ENCODE measurements at places on chromosomes 2 and 18.

DNA sequence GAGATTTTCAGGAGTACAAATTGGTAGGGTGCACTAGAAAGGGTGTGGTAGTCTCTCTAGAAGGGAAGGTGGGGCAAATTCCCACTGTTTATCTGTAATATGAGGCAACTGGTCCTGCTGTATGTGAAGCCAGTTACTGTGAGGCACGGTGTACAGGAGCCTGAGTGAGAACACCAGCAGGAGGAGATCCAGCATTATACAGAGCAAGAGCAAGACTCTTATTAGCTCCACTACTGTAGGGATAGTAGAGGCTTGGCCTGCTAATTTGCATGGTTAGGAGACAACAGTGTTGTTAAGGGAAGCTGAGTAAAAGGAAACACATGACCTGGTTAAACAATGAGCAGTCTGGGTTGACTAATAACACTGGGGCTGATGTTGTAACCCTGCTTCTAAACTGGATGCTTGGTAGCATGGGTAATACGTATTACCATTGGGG is 76.3 kb upstream of the WDSUB1 start:
- DNase-seq, result no peak

- DNase-seq, result no peak
Observed at GRCh38 chr2:36423172-36423571, 67.6 kb downstream of the CRIM1 start.

GRCh38 chr2:225038231-225038523 is 4.1 kb downstream of the DOCK10 start:
- DNase-seq, result no peak

DNA sequence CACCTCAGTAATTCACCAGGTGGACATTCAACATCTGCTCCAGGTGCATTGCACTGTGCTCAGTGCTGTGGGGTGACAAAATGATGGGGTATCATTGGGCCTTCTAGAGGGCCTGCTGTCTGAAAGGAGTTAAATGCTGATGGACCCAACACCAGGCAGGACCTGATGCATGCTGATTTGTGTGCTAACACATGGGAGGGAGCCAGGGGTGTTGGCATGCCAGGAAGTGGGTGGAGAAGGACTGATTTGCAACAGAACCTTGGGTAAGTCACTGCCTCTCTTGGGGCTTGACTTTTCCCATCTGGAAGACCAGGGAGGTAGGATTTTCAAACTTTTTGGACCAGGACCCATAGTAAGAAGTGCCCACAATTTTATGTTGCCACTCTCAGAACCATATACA is 57.9 kb upstream of the CXCR4 start:
- DNase-seq, result no peak

- DNase-seq, result no peak
Observed at GRCh38 chr18:9926977-9927376, 13.2 kb downstream of the VAPA start.

- no peak for DNase-seq
Observed at GRCh38 chr2:43073401-43073825, 153.0 kb downstream of the ZFP36L2 start.

DNA sequence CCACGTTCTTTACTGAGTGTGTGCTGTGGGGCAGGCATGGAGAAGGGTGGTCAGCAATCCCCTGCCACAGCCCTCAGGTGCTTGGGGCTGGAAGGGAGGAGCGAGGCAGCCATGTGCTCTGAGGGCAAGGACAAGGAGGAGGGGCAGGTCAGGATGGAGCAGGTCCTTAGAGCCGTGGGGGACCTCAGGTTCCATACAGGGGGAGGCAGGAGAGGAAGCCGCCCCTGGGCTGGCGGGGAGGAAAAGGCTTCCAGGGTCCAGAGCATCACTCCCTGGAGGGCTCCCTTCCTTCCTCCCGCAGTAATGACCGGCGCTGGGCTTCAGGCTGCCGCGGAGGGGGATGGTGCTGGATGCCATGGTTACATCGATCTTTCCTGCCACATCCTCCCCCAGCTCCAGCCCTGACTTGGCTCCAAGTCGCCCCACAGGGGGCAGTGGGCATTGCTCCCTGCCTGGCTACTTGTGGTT is 6.6 kb downstream of the GAREM2 start:
- no peak for DNase-seq

GRCh38 chr2:72130659-72131360 is 16.9 kb downstream of the CYP26B1 start:
- no peak for DNase-seq

DNA sequence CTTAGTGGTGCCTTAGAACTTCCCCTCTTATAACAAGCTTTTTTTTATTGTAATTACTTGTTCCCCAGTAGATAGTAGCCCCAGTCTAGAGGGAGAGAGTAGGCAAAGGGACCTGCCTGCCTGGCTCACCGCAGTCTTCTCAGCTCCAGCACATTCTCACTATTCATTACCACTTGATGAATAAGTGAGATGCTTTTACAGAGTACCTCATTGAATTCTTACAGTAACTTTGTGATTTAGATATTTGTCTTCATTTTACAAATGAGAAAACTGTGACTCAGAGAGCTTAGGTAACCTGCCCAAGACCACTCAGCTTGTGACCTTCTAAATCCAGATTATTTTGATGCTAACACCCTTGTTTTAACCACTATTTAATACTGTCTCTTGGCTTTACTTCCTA is 77.8 kb downstream of the CHRNA1 start:
- DNase-seq, result no peak

- no peak for DNase-seq
Observed at GRCh38 chr2:111704246-111704645, 179.7 kb downstream of the ANAPC1 start.

DNA sequence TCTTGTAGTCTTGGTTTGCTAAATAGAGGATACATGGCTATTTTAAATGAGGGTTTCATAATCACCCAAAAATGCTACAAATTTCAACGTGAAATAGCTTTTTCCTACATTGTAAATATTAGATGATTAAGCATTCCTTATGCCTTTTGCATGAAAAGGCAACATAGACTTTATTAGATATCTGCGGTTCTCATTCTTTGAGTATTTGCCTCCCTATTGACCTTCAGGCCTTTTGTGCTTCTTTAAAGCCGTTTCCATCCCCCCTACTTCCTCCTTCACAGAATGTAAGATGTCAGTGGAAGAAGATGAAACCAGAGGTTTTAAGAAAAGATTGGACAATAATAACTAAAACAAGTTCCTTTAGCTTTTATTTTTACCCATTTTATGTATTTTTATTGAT is 144.1 kb downstream of the UBE2E3 start:
- no peak for DNase-seq

- DNase-seq, result no peak
Observed at GRCh38 chr2:240990726-240991377, 7.6 kb upstream of the SNED1 start.

DNA sequence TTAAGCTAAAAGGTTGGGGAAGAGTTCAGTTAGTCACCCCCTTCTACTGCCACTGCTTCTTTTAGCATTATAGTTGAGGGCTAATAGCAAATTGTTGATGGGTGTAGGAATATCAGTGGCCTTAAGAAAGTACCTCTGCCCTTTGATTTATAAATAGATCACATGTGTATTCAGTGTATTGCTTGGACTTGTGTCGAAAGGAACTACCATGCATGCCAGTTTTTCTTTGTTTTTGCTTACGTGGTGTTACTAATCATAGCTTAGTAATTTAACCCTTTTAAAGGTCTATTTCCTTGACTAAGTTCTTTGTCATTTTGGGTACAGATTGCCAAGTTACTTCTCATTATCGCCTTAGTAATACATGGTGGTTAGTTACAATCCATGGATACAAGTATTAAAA is 85.6 kb downstream of the MIB1 start:
- DNase-seq, result no peak

GRCh38 chr2:81739966-81740365 is 1435.4 kb upstream of the LRRTM1 start:
- no peak for DNase-seq

DNA sequence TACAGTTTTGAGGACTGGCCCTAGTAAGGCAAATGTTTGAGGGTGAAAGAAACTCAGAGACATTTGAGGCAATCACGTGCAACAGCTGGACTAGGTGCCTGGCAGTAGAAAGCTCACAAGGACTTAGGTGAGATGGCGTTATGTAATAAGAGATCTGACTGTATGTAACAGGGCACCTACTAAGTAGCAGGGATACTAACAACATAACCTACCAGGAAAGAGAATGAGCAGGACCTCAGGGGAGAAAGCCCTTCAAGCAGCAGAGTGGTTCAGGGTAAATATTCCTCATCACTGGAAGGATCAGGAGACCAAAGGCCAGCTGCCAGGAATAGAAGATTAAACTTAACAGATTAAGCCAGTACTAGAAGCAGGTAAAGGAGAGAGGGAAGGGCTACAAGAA is 53.4 kb downstream of the ARHGAP15 start:
- DNase-seq, result no peak
